NCI-H446 (cell line): ENCODE measurements at places on chromosomes 6 and 20.
A peak's percentile ranks its signal among the peaks of the same experiment; 100 is the strongest.

DNA sequence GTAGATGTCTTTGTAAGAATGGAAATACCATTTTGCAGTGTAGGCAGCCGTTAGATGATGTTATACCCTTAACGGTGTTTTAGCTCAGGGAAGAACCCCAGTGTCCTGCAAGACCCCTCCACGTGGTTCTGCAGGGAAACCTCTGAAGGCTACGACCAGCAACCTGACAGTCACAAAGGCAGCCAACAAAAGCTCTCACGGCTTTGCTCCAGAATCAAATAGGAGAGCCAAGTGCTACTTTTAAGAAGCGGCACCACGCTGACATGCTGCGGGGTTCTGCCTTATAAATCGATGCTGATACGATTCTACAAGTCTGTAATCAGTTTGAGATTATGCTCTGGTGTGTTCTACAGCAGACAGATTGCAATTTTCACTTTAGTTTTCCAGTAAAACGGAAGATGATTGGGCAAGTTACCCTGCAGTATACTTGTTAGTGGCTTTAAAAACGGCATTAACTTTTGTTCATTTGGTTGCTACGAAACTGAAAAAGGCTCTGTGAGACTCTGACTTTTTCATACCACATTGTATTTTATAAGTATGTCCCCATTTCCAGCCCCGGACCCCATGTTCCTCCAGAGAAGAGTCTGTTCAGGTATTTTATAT lies 312.9 kb downstream of the SAMD5 start:
- no peak for DNase-seq

GRCh38 chr6:160132776-160133338 lies 11.2 kb downstream of the SLC22A1 start:
- DNase-seq, result no peak

GRCh38 chr6:44367681-44368080 lies 19.8 kb upstream of the CDC5L start:
- DNase-seq, result no peak

DNA sequence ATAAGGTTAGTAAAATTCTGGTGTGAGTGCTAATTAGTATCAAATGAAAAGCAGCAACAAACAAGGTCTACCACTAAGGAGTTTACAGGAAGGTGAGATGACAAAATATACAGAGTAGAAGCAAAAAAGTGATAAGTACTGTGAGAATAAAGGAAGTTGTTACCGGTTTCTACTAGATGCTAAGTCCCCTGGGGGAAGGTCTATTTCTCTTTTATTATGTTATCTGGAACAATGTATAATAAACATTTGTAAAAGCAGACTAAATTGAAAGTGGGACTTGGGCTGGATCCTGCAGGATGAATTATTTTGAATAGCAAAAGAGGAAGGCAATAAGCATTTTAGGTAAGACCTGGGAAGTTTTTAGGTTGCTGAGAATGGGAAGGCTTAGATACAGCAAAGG lies 158.7 kb upstream of the SLC22A16 start:
- DNase-seq, result no peak

- no peak for DNase-seq
Measured at GRCh38 chr6:17986656-17987446, 584 bp downstream of the KIF13A start.

DNA sequence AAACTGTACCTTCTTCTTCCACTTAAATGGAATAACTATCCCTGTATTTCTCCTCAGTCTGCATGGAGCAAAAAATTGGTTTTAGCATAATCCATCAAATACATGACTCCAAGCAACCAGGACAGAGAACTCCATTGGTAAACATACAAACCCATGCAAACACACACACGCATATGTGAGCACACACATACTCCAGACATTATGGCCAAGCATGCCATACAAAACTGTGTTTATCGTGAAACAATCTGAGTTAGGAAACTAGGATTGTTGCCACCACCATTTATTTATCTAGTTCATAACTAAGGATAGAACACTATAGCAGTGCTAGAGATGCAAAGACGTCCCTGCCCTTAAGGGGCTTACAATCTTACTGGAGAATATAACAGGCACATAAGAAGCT lies 206.0 kb upstream of the SHLD1 start:
- DNase-seq, result no peak

- DNase-seq, result no peak
Measured at GRCh38 chr6:3650959-3651697, 100.4 kb downstream of the PXDC1 start.

GRCh38 chr6:87391334-87391733 lies 16.4 kb upstream of the CFAP206 start:
- peak; percentile 17 for DNase-seq

DNA sequence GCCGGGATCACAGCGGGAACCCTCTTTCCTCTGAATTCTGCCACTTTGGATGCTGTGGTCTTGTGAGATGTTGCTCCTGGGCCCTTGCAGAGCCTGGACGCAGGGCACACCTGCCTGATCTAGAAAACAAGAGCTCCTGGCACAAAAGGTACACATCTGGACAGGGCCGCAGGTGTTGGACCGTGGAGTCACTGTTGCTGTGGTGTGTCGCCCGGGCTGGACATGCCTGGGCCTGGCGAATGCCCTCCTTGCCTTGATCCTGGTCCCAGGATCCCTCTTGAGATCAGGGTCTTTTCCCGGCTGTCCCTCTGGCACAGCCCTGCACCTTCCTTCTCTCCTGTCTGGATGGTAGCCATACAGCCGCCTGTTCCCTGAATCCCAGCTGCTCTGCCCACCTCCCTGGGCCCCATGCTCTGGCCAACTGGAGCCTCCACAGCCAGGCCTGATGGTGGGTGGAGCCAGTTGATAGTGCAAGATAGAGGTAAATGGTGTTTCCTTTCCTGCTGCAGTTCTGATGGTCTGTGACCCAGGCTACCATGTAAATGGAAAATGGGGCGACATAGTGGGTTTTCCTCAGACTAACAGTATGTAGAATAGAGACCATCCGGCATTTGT lies 5.0 kb downstream of the FOXP4 start:
- no peak for DNase-seq

- DNase-seq, result no peak
Measured at GRCh38 chr6:163780994-163781393, 366.5 kb downstream of the QKI start.

- no peak for DNase-seq
Measured at GRCh38 chr20:43909720-43910119, 4.9 kb upstream of the TOX2 start.

- DNase-seq, result no peak
Measured at GRCh38 chr20:50113420-50114224, 672 bp upstream of the UBE2V1 start.

- DNase-seq, result no peak
Measured at GRCh38 chr20:10115021-10115420, 80.2 kb downstream of the ANKEF1 start.

DNA sequence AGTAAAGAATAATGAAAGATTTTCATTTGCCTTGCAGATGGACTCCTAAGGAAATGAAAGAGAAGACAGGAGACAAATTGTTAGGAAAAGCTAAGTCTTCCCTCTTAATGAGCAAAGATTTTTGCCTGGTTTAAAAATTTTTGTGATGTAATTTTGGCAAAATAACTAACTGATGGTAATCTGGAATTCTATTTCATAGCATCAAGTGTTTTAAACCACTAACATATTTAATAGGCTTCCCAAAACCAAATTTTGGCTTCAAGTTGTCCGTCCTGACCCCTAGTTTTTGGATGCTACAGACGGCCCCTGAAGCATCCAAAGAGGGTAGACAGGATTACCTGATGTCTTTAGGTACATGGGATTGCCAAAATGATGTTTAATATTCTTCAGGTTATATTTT lies 124.3 kb downstream of the TPBG start:
- no peak for DNase-seq

DNA sequence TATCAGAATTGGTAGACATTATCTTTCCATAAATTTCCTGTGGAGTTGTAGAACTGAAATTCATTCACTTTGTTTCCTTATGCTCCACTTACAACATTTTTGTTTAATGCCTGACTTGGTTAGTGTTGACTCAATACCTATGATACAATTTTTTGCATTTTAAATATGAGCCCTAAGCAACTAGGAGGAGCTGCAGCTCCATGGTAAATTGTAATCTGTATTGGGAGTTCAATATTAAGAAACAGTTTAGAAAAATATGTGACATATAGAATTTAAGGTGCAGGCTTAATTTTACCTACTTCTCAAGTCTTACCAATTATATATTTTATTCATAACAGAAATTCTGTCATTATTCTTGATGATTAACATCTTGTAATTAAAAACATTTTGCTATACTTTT lies 868.3 kb downstream of the EYS start:
- DNase-seq, result no peak

- DNase-seq, result no peak
Measured at GRCh38 chr6:90403489-90404381, 107.1 kb upstream of the BACH2 start.

DNA sequence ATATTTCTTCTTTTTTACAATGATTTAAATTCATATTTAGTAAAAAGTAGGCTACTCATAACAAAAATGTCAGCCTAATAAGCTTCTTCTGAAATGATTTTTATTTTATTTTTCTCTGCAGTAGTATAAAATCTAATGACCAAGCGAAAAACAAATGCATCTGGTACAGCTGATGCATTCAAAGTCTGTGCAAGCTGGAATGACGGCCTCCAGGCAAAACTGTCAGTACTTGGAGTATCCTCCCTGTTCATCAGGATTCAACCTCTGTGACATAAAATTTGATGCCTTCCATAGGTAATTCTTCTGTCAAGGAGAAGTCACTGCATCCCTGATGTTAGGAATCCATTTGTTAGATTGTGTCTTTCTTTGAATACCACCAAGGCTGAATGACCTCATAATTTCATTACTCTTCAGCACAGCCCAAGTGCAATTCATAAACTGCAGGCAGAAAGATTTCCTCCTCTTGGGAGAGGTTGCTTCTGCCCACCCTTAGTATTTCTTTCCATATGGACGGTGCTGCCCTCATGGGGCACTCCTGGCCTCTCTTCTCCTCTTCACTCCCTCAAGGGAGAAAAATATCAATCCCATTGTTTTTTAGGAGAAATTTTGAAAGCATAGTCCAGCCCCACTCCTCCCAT lies 146.4 kb upstream of the STXBP5 start:
- DNase-seq, result no peak

DNA sequence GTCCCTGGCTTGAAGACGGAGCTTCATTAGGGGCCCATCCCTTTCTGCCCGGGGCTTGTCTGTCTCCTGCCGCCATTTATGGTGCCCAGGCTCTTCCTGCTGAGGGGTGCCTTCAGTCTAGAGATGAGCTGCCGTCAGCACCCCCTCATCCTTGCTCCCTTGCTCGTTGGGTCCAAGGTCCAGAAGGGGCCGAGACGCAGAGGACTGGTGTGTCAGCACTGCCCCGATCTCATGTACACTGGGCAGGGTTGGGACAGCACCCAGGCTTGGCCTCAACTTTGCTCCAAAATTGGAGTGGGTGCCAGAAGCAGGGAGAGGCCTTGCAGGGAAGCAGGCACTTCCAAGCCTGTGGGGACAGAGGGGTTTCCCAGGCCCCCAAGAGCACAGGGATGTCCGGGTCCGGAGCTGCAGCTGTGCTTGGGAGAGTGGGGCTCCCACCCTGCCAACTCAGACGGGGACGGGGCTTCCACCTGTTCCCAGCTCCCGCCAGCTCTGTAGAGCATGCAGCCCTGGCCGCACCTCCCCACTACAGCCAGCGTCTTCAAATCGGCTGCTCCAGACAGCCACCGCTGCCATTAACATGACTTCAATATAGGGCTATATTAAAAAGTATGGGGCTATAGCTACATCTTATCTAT lies 488.8 kb downstream of the TENT5A start:
- no peak for DNase-seq

DNA sequence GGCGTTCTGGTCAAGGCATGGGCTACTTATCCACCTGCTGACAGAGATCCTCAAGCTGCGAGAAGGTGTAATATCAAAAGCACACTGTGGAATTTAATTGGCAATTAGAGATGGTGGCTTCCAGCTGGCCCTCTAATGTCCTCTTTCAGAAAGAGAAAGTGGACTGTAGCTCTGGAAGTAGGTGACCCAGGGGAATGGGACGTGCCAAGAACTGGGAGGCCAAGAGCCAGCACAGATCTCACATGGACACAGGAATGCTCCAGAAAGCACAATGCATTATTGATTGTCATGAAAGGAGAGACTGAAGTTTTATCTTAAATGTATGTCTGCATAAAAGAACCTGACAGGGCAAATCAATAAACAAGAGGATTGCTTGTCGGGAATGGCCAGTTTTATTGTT lies 198.6 kb upstream of the CDH4 start:
- no peak for DNase-seq

DNA sequence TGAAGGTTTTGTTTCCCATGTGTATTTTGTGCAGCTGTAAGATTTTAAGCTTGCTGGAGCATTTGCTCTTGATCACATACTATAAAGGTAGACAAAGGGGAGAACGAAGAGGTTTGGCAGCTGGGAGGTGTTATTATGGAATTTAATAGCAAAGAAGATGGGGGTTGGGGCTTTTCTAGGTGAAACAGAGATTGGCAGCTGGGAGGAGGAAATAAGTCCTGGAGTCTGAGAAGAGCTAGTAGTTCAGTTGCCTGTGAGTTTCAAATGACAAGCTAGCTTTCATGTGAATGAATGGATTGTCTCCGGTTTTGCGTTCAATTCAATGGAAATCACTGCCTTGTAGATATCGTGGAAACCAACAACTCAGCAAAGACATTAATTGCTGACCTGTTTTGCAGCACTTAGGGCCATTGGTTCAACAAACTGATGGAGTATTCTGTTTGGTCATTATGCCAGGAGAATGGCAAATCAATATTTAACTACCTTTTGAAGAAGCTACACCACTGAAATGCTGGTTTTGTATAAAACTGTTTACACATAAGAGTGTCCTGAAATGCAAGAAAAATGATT lies 38.1 kb upstream of the FLRT3 start:
- no peak for DNase-seq

DNA sequence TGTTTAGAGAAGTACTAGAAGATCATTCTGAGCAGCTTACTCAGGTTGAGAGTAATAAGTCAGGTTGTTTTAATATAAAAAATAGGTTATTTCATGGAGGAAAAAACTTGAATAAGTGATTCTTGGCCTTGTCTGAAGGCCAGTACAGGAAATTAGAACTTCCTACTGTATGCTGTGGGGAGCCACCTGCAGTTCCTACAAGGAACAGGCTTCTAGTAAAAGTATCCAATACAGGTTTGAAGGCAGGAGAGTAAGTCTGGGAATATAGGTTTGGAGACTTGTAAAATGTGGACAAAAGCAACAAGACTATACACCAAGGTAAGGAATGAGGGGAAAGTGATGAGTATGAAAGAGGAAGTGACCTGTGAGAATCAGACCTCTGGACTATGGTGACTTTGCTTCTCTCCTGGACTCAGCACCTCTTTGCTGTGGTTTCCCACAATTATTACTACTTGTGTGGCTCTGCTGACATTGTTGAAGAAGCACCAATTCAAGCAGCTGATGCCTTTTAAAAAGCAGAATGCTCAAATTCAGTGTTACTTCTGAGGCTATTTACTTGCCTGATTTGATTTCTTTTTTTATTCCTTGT lies 278.6 kb downstream of the TBC1D7 start:
- no peak for DNase-seq

- no peak for DNase-seq
Measured at GRCh38 chr6:12890171-12890790, 173.7 kb downstream of the PHACTR1 start.

DNA sequence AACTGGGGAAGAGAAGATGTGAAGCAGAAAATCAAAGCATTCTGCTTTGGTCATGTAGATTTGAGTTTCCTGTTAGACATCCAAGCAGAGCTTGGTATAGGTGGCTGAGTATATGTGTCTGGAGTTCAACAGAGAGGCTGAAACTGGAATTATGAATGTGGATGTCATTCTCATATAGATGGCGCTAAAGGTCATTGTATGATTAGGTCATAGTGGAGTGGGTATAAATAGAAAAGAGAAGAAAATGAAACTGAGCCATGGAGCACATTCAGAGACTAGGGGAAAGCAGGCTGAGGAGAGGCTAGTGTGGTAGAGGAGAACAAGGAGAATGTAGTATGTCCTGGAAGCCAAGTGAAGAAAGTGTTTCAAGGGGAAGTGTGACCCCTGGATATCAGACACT lies 295.6 kb upstream of the PLN start:
- DNase-seq, result no peak
